ENCODE measurements at places on chromosomes 11 and 22.

- no peak for DNase-seq
Measured at GRCh38 chr22:42945736-42946135, 69.2 kb downstream of the PACSIN2 start.

DNA sequence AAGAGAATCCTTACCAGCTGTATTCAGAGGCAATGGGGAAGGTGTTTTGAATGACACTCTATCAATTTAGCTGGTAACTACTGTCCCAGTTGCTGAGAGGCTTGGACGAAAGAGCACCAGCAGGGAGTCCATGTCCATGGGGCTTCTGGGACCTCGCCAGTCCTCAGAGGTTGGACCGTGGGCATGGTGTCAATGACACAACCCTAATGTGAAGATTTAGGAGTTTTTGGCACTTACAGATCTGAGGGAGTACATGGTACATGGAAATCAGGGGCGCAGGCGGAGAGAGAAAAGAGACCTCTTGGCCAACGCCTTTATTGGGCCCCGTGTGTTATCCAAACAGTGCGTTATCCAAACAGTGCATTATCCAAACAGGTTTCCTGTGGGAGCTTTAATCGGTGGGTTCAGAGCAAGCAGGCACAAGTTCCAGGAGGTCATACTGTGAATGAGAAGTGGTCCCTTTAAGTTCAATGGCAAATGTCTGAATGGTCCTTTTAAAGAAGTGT is 169.1 kb upstream of the B3GAT1 start:
- DNase-seq = no peak

DNA sequence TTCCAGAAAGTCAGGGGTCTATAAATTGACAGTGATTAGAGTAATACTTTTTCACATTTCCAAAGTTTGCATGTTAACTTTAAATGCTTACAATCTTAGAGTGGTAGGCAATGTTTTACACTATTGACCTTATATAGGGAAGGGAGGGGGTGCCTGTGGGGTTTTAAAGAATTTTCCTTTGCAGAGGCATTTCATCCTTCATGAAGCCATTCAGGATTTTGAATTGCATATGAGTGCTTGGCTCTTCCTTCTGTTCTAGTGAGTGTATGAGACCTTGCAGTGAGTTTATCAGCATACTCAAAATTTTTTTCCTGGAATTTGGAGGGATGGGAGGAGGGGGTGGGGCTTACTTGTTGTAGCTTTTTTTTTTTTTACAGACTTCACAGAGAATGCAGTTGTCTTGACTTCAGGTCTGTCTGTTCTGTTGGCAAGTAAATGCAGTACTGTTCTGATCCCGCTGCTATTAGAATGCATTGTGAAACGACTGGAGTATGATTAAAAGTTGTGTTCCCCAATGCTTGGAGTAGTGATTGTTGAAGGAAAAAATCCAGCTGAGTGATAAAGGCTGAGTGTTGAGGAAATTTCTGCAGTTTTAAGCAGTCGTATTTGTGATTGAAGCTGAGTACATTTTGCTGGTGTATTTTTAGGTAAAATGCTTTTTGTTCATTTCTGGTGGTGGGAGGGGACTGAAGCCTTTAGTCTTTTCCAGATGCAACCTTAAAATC is 5.3 kb downstream of the MALAT1 start:
- DNase-seq = no peak

- DNase-seq = no peak
Measured at GRCh38 chr22:35250156-35250555, 7.1 kb upstream of the HMGXB4 start.

DNA sequence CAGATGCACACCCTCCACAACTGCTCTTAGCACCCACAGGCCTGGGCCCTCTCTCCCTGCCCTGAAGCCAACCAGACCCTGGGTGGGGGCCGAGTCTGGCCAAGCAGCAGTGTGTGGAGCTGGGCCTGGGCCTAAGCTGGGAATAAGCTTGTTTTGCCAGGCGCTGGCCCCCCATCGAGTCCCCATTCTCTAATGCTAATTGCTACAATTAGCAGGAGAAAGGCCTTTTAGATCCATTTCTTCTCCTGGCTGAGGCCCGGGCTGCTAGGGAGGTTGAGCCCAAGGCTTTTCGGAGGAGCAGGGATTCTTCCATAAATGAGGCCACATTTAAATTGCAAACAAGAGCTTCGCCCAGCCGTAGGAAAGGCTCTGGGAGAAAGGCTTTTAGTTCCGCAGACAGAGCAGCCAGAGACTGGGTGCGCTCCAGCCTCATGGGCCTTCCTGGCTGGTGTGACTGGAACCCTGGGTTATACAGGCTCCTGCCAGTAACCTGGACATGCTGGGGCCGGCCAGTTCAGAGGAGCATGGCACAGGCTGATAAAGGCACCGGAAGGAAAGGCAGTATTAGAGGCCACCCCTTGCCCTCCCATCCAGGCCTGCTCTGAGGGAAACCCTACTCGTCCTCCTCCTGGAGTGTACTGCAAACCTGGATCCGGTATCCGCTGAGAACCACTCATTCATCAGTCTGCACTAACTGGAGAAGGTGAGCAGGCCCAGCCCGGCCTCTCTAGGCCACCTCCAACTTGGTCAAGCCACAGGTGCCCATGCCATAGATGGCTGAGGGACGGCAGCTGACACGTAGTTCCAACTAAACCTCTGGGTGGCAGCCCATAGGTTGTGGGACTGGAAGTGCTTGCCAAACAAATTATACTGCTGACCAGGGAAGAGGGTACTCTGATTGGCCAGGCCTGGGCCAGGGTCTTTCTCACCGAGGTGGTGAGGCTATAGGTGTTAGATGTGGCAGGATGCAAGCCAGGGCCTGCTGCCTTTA is 6.2 kb downstream of the KCNQ1OT1 start:
- no peak for DNase-seq

DNA sequence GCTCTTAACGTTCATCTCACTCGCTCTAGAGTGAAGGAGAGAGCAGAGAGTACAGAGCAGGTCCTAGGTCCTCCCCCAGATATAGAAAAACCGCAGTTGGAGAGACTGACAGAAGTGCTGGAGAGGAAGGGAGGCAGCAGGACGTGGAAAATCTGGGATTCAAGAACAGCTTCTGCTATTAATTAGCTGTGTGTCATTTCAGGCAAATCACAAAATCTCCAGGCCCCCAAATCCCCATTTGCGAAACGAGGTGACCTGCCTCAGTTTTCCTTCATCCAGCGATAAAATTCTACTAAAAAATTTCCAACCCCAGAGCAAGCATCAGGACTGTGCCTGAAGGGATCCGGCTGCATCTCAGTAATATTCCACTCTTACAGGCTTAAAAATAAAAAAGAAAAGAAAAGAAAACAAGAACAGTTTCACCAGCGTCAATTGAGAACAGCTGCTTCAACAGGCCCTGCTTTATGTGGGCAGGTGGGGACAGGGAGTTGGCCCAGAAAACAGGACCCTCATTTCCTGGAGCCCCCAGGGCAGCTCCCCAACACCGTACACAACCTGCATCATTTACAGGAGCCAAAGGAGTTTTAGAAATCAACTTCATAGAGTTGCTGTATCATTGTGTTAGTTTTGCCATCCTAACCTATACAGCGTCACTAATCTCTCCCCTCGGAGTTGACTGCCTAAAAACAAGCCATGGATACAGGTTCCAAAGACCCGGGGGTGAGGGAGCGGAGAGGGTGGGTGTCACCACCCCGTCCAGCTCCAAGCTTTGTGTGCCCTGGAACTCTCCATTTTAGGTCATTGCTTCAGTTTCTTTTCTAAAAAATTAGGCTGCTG is 2.3 kb upstream of the MALAT1 start:
- DNase-seq = no peak

DNA sequence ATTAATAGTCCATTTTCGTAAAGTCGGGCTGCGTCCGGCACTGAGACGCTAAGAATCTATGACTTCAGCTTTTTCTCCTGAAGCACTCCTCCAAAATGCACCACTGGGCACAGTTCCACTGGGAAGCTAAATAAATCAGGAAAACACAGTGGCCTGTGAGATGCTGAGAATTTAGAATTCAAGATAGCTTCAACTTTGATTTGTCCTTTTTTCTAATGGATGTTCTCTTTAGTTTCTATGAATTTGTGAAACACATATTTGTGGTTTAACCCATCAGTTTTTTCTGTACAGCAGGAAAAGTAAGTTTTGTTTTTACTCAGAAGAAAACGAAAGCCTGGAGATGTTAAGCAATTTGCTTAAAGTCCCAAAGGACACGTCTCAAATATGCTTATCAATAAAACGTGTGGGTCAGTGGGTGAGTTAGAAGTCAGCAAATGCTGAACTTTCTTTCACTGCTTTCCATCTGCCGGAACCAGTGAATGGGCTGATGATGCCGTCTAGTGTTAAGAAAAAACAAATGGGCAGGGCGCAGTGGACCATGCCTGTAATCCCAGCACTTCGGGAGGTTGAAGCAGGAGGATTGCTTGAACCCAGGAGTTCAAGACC is 40.7 kb upstream of the CLMP start:
- DNase-seq = no peak

- no peak for DNase-seq
Measured at GRCh38 chr11:128246810-128247594, 340.4 kb downstream of the ETS1 start.

DNA sequence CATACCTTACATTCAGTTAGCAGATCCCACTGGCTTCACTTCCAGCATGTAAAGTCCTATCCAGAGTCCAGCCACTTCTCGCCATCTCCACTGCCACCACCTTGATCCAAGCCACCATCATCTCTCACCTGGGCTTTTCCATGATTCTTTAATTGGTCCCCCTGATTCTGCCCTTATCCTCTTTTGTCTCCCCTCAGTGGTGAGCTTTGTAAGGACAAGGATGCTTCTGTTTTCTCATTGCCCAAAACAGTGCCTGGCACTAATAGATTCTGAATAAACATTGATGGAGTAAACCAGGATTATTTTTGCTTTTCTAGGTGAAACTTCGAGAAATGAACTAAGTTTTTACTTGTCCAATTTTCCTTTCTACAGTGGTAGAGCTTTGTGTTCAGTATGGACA is 4.4 kb downstream of the POLA2 start:
- DNase-seq = no peak
